SJCRH30 (cell line): ENCODE measurements at places on chromosomes 3 and 15. TPM values are rescaled to one million over a fixed set of nuclear protein-coding genes. Genes with fewer than 3 reads are reported as not detected.
A peak's percentile ranks its signal among the peaks of the same experiment; 100 is the strongest.

GRCh38 chr3:11245827-11246662 is 26.2 kb upstream of the ATG7 start:
- DNase-seq: no peak

DNA sequence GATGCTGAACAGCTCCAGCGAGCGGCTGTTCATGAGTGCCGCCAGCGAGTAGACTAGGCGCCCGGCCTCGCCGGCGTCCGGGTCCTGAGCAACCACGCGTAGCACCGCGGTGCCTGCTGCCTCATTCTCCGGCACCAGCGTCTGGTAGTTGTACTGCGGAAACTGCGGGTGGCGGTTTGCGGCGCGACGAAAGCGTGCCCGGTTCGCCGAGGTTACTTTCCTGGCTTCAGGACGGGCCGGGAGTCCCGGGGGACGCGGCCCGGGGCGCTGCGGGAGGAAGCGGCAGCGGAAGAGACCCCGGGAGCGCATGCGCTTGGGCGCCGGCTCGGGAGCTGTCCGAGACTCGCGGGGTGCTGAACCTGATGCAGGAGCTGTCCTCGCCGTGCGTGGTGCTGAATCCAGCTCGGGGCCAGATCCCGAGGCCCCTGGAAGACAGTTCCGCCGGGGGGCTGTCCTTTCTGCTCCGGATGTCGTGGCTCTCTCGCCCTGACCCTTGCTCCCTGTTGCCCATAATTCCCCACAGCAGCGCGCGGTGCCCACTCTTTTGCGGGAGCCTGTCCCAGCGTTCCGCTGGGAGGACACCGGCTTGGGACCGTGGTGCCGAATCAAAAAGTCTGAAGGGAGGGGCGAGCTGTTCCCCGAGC is 1.1 kb downstream of the CELSR3 start:
- peak; percentile 27 for DNase-seq

DNA sequence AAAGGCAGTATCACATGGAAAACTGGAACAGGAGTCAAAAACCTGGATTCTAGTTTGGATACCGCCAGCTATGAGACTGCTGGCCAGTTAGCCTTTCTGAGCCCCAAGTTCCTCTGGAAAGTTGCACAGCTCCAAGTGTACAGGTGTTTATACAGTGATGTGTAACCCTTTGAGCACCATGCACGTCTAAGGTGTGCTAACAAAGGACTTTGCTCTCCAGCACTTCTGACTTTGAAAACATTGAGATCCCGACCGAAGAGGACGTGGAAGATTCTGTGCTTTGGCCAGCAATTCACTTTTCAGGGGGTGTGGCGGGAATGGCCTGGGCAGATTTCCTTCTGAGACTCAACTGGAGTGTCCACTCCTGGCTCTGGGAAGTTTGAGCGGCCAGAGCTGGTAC is 45.8 kb upstream of the UMPS start:
- no peak for DNase-seq

- no peak for DNase-seq
Observed at GRCh38 chr15:89685995-89686394, 4.6 kb downstream of the PEX11A start.

DNA sequence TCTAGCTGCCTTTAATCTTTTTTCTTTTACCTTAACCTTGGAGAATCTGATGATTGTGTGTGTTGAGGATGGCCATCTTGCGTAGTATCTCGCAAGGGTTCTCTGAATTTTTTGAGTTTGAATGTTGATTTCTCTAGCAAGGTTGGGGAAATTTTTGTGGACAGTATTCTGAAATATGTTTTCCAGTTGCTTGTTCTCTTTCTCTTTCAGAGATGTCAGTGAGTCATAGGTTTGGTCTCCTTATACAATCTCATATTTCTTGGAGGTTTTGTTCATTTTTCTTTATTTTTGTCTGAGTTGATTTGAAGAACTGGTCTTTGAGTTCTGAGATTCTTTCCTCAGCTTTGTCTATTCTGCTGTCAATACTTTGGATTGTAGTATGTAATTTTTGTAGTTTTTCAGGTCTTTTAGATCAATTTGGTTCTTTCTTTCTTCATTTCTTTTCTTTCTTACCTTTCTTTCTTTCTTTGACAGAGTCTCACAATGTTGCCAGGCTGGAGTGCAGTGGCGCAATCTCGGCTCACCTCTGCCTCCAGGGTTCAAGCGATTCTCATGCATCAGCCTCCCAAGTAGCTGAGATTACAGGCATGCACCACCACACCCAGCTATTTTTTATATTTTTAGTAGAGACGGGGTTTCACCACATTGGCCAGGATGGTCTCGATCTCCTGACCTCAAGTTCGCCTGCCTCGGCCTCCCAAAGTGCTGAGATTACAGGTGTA is 366.4 kb upstream of the RASGRP1 start:
- no peak for DNase-seq

DNA sequence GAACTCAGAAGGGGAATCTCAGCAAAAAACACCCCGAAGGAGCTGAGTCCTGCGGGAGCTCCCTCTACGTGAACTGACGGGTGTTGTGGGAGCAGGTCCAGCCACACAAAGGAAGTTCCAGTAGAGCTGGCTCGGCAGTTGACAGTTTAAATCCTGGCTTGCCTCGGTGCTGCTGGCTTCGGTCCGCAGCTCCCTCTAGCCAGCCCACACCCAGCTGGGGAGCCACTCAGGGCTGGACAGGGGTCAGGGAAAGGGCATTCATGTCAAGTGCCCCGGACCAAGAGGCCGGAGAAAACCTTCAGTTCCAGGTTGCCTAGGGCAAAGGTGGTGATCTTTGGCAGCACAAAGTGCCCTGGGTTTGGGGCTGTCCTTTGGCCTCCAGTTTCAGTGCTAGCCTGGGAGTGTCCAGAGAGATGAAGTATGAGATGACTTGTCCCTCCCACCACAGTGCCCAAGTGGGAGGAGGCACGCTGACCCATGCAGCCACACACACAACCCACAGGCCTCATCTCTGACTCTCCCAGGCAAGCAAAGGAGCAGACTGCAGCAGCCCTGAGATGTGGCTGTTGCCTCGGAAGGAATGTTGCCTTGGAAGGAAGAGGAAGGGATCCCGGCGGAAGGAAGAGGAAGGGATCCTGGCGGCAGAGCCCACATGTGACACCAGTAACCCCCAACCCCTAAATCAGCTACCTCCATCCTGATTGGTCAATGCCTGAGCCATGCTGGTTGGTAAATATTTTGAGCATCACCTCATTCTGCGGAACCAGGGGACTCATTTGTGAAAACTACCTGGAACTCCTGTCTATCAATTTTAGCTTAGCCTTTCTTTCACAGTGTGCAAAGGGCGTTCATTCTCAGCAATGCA is 13.9 kb upstream of the ANPEP start:
- no peak for DNase-seq

DNA sequence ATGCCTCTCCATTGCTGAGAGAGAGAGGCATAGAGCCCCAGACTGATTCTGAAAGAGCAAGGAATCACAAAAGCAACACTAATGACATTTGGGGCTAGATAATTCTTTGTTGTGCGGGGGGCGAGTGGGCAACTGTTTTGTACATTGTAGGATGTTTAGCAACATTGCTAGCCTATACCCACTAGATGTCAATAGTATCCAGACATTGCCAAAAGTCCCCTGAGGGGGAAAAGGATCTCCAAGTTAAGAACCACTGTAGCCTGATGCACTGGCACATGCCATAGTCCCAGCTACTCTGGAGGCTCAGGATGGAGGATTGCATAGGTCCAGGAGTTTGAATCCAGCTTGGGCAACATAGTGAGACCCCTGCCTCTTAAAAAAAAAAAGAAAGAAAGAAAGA is 22.8 kb upstream of the GOLM2 start:
- no peak for DNase-seq

- DNase-seq: no peak
Observed at GRCh38 chr3:158671821-158672214, 630 bp downstream of the LXN start.

GRCh38 chr3:112253301-112253971 is 40.6 kb downstream of the SLC9C1 start:
- DNase-seq: no peak

GRCh38 chr3:2525968-2526367 is 427.3 kb downstream of the CNTN4 start:
- DNase-seq: no peak

GRCh38 chr3:187150186-187150585 is 10.9 kb upstream of the RPL39L start:
- DNase-seq: no peak

- no peak for DNase-seq
Observed at GRCh38 chr3:39050029-39050428, 1.7 kb downstream of the SCN11A start.

DNA sequence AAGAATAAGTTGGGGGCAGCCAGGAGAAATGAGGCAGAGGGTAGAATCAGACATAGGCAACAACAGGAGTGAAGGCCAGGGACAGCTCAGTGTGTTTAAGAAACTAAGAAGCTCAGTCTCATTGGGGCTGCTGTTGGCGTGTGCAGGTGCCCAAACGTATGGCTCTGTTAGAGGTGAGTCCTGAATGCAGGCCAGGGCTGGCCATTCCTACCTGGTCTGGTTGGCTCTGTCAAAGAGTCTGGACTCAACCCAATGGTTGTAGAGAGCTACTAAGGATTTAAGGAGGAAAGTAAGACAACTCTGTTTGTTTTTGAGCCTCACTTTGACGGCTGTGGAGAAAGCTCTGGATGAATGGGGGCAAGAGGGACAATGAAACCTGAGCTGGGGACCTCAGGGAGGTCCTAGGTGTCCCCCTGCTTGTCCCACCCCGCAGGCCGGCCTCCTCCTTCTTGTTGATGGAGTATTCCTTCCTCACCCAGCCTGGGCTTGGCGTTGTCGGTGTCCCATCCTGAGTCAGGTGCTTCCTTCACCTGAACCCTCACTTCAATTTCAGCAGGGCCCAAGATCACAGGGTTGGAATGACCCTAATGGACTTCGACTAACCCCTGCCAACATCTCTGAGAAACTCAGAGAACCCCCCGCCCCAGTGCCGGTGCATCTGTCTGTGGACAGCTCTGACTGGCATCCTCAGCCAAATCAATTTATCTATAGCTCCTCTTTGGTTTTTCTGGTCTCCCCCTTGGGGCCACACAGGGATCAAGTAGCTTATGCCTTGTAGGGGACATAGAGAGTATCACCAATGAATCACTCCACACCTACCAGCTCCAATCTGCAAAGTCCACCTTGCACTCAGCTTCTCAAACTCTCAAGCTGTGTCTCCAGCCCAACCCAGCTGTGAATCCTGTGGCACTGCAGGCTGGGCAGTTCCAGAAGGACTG is 8.3 kb downstream of the ITGA11 start:
- DNase-seq: no peak

DNA sequence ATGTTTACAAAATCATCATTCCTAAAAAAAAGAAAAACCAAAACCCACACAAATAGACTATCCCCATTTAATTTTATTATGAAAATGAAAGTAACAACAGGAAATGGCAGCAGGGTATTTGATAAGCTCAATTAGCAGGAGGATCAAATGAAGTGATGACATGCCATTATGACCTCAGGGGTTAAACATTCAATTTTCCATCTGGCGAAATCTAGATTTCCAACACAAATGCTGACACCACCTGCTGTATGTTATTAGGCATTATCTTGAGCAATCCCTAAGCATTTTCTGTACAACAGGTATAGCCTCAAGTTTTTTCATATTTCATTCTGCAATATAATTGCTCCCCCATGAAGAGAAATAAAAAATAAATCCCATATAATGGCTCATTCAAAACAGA is 57.1 kb downstream of the SHQ1 start:
- no peak for DNase-seq

DNA sequence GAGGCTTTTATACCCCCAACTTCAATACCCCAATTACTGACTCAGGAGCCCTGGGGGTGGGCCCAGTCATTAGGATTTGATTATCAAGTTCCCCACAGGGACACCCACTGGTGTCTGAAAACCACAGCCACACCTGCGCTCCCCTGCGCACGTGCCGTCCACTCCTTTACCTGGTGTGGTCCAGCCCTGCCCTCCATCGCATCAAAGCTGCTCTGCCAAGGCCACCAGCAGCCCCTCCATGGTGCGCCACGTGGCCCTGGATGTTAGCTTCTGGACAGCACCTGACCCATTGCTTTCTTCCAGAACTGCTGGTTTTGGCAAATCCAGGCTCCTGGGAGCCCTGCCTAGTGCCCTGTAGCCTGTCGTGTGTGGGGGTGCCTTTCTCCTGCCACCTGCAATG is 136.3 kb downstream of the NSMCE3 start:
- DNase-seq: no peak

GRCh38 chr3:67699882-67700281 is 45.5 kb upstream of the SUCLG2 start:
- DNase-seq: no peak

- no peak for DNase-seq
Observed at GRCh38 chr3:43238801-43239200, 47.5 kb upstream of the SNRK start.

DNA sequence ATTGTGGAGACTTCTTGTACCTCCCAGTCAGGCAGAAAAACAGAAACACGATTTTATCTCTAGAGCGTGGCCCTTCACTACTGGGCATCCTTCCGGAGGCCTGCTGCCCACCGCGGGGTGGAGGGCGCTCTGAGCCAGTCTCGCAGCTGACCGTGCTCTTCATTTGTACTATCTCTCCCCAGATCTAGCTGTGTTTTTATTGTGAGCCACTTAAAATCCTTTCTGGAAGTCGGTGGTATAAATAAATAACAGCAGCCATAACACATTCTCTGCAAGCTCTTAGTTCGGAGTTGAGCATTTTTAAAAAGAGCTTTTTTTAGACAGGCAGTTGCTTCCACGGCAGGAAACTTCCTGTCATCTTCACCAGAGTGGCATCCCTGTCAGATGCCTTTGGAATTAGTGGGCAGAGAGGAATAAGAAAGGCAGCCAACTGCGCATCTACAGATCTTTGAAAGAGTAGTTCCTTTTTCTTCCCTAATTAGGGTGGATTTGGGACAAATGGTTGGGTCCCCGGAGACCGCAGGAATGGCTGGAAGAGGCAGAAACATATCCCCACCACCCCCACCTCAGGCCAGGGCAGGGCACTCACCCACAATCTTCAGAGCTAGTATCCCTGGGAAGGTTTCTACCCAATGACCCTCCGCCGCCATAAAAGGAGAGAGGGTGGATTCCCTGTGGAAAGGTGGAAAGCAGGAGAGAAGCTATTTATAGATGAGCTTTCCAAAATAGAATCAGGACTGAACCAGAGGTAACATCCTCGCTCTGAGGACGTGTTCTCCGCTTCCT is 91.1 kb downstream of the TOP2B start:
- peak; percentile 81 for DNase-seq

The GPR15 gene
- total RNA-seq: not detected in 2 replicates

The TMEM207 gene
- total RNA-seq: not detected in 2 replicates

The ARHGEF26 gene
- 14.3 and 19.4 TPM in 2 replicates for total RNA-seq

The CRYGS gene
- total RNA-seq: 0.56 and 0.87 TPM in 2 replicates
